ENCODE measurements at places on chromosomes 6 and 20.
A peak's percentile ranks its signal among the peaks of the same experiment; 100 is the strongest.

- no peak for DNase-seq
Measured at GRCh38 chr20:11027224-11027623, 353.4 kb upstream of the JAG1 start.

GRCh38 chr6:168192195-168192900 is 113.3 kb upstream of the FRMD1 start:
- peak; percentile 31 for DNase-seq

DNA sequence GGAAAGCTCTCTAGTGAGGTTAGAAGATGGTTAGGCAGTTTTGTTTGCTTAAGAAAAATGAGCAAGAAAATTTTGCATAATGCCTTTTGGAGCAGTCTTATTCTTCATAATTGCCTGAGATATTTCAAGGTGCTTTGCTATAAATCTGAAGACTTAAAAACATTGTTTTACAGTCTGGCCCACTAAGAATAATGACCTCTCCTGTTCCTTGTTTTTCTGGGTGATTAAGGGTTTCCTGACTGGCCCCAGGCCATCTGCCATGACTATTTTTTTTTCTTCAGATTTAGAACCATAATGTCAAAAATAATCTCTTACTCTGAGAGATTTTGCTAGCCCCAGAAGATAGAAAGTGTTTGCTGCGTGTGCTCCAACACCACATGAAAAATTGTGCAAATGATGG is 72.3 kb upstream of the CENPW start:
- no peak for DNase-seq

GRCh38 chr6:156598071-156598854 is 178.9 kb upstream of the ARID1B start:
- no peak for DNase-seq

GRCh38 chr6:47170617-47170947 is 128.4 kb upstream of the ADGRF1 start:
- no peak for DNase-seq

DNA sequence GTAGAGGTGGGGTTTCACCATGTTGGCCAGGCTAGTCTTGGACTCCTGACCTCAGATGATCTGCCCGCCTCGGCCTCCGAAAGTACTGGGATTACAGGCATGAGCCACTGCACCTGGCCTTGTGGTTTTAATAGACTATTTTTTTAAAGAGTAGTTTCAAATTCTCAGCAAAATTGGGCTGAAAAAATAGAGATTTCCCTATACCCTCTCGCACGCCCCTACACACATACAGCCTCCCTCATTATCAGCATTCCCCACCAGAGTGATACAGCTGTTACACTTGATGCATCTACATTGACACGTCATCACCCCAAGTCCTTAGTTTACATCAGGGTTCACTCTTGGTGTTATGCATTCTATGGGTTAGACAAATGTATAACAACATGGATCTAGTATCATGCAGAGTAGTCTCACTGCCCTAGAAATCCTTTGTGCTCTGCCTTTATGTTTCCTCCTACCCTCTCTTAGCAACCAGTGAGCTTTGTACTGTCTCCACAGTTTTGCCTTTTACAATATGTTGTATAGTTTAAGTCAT is 103.6 kb downstream of the CDYL start:
- DNase-seq: no peak

- DNase-seq: no peak
Measured at GRCh38 chr6:150710236-150710635, 110.6 kb downstream of the PLEKHG1 start.
